ENCODE measurements at places on chromosomes 6 and 20. TPM values are rescaled to one million over a fixed set of nuclear protein-coding genes. Genes with fewer than 3 reads are reported as not detected.

Gene GRIK2
- total RNA-seq, result 0.19 TPM

Gene GLP1R
- under 0.01 TPM for total RNA-seq

Gene CRISP3
- 74.0 TPM for total RNA-seq

Gene RCAN2
- 1.4 TPM for total RNA-seq

Gene SLX4IP
- 4.3 TPM for total RNA-seq

Gene HLA-E
- total RNA-seq, result 597 TPM

Gene TCF15
- total RNA-seq, result not detected

Gene C6orf163
- 0.79 TPM for total RNA-seq

Gene SLC13A3
- 1.1 TPM for total RNA-seq

Gene ADTRP
- total RNA-seq, result 2.5 TPM

Gene MYLK2
- 0.38 TPM for total RNA-seq

Gene ERMARD
- total RNA-seq, result 21.4 TPM

Gene RIPPLY2
- total RNA-seq, result not detected

Gene CCDC28A
- 3.9 TPM for total RNA-seq

Gene HMGN3
- total RNA-seq, result 51.9 TPM

Gene KIF6
- not detected for total RNA-seq

Gene MYLK4
- 0.49 TPM for total RNA-seq
